ENCODE measurements at places on chromosomes 1 and 21. TPM values are rescaled to one million over a fixed set of nuclear protein-coding genes. Genes with fewer than 3 reads are reported as not detected.

DNA sequence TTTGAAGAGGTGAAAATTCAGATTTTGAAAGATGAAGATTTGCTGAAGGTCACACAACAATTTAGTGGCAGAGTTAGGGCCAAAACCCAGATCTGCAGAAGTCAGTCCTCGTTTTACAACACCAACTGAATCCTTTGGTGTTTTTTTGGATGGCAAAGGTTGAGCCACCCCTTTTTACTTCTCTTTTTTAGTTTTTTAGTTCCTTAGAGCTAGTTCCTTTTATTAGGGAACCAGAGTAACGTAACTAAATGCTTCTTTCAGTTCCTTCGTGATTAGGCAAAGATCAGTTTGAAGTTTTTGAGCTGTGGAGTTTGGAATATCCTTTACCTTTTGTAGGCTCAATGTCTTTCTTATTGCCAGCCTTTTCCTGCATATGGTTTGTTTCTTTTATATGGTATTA, 67.9 kb upstream of the ARID1A start:
- no peaks in the 10 kb centered on the region for H3K27me3 ChIP-seq
- no peaks in the 10 kb centered on the region for H3K4me1 ChIP-seq
- DNase-seq = no peak
- H3K4me3 ChIP-seq = no peak overlapping the region
- no peaks in the 10 kb centered on the region for H3K36me3 ChIP-seq

DNA sequence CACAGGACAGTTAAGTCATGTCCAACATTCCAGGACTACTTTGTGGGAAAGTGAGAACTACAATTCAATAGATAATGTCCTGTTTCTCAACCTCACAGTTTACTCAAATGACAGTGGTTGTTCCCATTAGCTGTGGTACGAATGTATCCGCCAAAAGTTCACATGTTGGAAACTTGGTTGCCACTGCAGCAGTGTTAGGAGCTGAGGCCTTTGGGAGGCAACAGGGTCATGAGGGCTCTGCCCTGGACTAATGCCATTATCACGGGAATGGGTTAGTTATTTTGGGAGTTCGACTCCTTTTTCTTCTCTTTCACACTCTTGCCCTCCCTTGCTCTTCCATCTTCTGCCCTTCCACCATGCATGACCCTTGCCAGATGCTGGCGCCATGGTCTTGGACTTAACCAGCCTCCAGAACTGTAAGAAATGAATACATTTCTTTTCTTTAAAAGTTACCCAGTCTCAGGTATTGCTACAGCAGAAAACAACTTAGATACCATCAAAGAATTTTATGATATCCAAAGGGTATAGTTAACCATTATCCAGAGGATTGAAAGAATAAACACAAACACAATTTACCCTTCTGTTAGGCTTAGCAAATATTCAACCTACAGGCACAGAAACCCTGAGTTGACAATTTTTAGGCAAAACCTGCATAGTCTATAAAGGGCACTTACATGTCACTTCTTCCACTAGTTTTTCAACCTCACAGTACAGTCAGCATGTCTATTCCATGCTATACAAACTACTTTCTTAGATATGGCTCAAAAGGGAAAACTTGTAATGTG, 7.4 kb downstream of the BCL10 start:
- no peak for DNase-seq
- H3K4me3 ChIP-seq = no peak overlapping the region
- H3K27ac ChIP-seq = no peak overlapping the region
- no peaks in the 10 kb centered on the region for H3K27me3 ChIP-seq

DNA sequence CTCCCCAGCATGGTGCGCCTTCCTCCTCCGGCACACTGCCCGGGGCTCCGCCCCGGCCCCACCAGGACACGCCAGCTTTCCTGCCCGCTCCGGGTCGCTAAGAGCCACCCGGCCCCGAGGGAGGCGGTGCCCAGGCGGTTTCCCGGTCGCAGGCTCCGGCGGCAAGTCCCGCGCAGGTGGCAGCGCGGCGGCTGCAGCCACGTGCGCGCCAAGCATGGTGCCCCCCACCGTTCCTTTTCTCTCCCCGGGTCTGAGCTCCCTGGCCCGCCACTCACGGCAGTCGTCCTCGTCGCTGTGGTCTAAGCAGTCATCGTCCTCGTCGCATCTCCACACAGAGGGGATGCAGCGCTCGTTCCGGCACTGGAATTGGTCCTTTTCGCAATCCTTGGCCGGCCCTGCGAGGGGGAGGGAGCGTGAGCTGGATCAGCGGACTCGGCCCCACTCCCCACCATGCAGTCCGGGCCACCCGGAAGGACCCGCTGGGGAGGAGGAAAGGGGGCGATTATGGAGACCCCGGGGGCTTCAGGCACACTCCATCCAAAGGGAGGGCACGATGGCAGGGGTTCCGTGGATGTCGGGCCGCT, 1.2 kb downstream of the LRP8 start:
- H3K4me1 ChIP-seq = peaks cover 12% of the 10 kb centered on the region
- no peaks in the 10 kb centered on the region for H3K27me3 ChIP-seq
- H3K4me3 ChIP-seq = peak overlapping the region; percentile 82
- no peak for DNase-seq
- no peaks in the 10 kb centered on the region for H3K36me3 ChIP-seq

The RIPPLY3 gene
- not detected for total RNA-seq

The SELP gene
- 1.9 TPM for total RNA-seq

The SLC19A2 gene
- total RNA-seq = 4.5 TPM

The FLG2 gene
- total RNA-seq = not detected

The CTSK gene
- 5.9 TPM for total RNA-seq
